Keratinocyte (primary cell): ENCODE measurements at places on chromosomes 13 and 19. TPM values are rescaled to one million over a fixed set of nuclear protein-coding genes. Genes with fewer than 3 reads are reported as not detected.

The ICAM1 gene
- polyA plus RNA-seq: 0.30 to 0.56 TPM (median 0.35 TPM) in 3 replicates

The ZNF492 gene
- polyA plus RNA-seq: 0.15 to 0.43 TPM (median 0.36 TPM) in 3 replicates

The SLC1A5 gene
- 74.8 to 137 TPM (median 90.4 TPM) in 3 replicates for polyA plus RNA-seq

The LYPD3 gene
- 163 to 303 TPM (median 166 TPM) in 3 replicates for polyA plus RNA-seq

DNA sequence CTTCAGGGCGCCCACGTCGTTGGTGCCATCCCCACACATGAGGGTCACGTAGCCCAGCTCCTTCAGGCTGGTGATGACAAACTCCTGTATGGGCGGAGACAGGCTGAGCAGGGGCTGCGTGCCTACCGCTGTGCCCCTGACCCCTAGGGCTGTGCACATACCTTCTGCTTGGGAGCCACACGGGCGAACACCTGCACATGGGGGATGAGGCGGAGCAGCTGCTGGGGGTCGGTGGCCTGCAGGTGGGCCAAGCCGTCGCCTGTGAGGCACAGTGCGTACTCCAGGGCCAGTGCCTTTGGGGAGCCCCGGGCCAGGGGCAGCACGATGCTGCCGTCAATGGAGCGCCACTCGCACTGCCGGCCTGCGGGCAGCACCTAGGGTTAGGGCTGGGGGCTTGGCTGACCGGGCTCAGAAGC lies 6.1 kb upstream of the GMIP start:
- no peak for DNase-seq

- no peak for DNase-seq
Observed at GRCh38 chr19:49160450-49161189, 3.0 kb downstream of the TRPM4 start.
